Activated T-cell treated with anti-CD3 and anti-CD28 coated beads for 24 hours (primary cell): ENCODE measurements at places on chromosomes 5 and 9.

- no peak for DNase-seq
Measured at GRCh38 chr9:77648234-77649108, at the start of gene GNA14. GNA14 (minus strand) TSS chr9:77648322; CDS start chr9:77647793, 529 bp downstream.

GRCh38 chr9:87263291-87263690, 234.4 kb upstream of the DAPK1 start:
- DNase-seq: no peak

DNA sequence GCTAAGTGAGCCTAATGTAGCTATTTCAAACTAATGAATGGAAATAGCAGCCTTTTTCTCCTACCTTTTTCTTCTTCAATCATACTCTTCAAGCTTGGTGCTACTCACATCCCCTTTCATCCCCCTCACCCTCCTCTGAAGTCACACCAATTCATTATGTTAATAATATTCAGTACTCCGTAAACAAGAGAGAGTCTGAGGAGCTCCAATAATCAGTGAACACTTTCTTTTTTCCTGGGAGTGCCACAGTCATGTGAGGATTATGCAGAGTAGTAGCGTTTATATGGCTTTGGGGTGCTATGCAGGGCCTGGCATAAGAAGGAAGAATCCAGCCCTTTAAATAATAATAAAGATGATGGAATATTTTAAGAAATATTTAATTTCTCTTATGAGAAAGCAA, 354.3 kb upstream of the CTNND2 start:
- no peak for DNase-seq

DNA sequence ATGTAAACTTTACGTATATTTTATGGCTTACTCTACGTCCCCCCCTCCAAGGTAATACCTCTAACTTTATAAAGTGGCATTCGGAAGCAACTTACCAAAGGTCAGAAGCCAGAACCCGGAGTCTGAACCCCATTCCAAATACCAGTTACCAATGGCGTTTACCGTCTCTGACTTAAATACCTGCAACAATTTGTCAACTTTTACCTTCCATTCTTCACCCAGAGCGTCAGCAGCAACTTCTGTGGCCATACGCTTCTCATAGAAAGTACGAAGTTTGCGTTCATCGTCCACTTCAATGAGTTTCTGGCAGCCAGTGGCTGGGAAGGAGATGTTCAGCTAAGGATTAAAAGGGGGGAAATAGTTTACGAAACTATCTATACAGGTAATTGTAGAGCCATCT, 753 bp downstream of the RPS6 start:
- no peak for DNase-seq

- no peak for DNase-seq
Measured at GRCh38 chr5:173333925-173334661, 5.9 kb upstream of the STC2 start.

GRCh38 chr9:105244734-105245028, 230 bp downstream of the SLC44A1 start:
- DNase-seq: no peak

DNA sequence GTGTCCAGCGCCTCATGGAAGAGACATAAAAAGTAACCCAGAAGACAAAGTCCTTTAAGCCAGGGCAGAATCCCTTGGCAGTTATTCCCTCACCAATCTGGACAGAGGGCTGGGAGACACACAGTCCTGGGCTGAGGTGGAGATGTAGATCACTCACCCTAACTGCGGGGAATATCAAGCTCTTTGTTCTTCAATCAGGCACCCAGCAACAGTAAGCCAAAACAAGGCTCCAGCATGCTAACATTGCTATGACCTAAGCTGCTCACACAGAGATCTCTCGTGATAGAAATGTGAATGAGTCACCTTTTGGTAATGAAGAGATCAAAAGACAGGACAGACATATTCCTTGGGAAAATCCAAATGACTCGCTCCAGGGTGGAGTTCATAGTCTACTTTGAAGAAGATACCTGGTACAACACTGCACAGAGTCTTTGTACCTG, 101.3 kb downstream of the FBN2 start:
- DNase-seq: no peak

GRCh38 chr9:27453860-27454553, 70.1 kb upstream of the IFNK start:
- DNase-seq: no peak

DNA sequence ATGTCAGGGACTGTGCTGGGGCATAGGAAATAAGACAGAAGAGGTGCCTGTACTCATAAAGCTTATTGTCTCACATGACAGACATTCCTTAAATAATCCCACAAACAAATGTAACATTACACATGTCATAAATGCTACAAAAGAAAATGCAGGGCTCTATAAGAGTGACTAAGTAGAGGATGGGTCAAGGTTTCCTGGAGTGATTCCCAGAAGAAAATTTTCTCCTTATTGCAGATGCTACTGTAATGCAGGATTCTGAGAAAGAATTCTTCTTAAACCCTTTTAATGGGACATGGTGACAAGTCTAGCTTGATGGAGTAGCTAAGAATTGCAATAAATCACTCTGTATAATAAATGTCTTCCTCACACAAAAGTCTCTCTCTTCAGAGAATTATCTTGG, 55.7 kb downstream of the SH3TC2 start:
- no peak for DNase-seq

GRCh38 chr9:136091582-136092352, 3.3 kb downstream of the NACC2 start:
- no peak for DNase-seq

- no peak for DNase-seq
Measured at GRCh38 chr5:84438456-84438855, 53.8 kb upstream of the EDIL3 start.

DNA sequence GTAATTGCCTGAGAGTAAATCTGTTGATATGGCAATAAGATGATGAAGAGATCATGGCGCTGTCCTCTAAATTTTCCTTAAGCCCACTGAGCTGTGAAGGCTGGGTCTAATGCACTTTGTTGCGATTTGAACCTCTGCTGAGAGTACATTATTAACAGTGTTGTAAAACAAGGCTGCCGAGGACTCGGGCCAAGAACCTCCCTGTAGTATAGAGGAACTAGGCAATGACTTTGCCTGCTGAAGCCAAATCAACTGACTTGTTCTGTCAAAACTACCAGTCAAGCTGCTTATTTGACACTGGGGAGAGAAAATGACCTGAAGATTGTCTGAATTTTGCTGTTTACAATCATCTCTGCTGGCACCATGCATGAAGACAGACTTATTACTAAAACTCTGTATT, 1154.7 kb downstream of the DTWD2 start:
- no peak for DNase-seq

DNA sequence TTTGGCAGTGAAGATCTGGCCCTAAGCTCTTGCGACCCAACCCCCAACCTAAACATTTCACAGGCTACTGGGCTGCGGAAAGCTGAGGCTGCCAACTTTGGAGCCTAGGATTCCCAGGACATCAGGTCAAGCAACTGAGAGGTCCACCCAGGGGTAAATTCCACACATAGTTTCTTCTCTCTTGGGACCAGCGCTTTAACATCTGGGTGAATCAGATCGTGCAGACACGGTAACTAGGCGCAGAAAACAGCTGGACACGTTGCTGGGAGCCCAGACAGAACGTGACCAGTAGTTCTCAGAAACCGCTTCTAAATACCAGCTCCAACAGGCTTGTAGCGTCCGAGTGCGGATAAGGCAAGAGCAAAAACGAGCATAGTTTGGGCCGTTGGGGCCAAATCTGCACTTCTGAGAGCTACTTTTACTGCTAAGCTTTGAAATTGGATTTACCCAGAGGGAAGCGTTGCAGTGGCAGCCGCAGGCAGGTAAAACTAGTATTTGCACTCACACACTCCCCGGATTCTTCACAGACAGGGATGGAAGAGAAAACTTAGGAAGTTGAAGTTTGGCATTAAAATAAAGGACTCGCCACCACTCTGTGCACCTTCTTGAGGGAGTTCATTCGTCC, 11.8 kb downstream of the ITGA1 start:
- no peak for DNase-seq

DNA sequence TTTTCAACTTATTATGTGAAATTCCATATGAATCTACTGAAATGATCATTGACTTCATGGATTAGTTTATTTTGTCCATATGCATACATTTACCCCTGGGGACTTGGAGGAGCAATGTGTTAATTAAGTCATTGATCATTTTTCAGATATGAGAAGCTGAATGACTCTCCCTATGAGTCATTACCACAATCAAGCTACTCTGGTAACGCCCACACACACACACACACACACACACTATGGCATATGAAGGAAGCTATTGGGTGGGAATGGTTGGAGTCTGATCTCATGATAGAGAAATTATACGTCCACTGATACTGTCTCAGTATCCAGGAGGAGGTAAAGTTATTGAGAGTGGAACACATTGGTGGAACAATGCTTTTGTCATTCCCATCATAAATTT, 528.9 kb downstream of the AGTPBP1 start:
- no peak for DNase-seq

DNA sequence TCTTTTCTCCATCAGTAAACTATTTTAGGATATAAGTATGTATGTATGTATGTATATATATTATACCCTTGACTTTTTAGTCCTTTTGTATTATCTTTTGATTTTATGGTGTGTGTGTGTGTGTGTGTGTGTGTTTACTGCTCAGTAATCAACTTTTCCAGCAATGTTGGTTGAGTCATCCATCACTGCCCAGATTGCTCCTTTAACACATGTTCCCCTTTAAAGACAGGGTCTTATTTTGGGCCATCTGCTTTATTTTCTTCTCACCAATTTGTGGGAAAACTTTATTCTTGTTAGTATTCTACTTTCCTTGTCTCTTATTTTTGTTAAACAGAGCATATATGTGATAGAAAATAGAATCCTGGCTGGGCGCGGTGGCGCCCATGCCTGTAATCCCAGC, 28.1 kb downstream of the ANKRD33B start:
- DNase-seq: no peak

- DNase-seq: no peak
Measured at GRCh38 chr5:160788102-160788660, 63.8 kb downstream of the ATP10B start.

GRCh38 chr5:63931836-63932235, 30.4 kb downstream of the HTR1A start:
- DNase-seq: no peak

DNA sequence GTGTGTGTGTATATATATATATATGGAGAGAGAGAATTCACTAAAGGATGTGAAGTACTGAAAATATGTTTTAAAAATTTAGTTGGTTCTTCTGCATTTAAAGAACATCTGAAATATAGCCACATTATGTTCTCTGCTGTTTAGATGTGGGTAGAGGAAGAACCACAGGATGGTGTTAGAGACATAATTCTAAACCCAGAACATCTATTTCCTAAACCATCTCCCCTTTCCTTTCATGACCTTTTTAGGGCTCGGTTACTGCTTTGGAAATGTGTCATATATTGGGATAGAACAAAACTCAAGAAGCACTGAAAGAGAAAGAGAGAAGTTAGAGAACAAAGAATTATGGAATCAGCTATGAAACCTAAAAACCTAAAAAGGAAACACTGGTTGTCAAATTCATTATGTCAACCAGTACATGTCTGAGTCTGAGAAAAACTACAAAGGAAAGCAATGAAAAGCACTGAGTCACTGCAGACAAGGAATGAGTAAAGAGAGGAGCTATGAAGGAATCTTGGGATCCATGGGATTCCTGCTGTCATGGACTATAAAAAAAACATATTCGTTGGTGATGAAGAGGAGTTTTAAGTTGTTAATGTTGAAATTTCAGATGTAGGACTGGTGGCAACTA, 28.4 kb downstream of the SLC12A2 start:
- no peak for DNase-seq

DNA sequence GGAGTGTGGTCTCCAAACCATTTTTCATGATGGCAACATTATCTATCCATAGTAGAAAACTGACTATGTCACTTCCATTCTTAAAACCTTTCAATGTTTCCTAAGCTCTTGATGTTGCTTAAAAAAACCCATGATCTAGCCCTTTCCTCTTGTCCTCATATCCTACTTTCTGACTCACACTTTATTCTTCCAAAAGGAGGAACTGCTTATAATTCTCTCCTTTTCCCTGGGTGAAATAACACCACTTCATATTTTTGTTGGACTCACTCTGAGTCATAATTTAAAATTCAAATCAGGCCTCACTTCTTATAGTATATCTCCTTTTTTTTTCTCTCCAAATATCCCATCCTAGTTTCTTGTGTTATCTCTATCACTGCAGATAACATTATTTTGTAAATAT, 513.9 kb downstream of the MAN2A1 start:
- no peak for DNase-seq

DNA sequence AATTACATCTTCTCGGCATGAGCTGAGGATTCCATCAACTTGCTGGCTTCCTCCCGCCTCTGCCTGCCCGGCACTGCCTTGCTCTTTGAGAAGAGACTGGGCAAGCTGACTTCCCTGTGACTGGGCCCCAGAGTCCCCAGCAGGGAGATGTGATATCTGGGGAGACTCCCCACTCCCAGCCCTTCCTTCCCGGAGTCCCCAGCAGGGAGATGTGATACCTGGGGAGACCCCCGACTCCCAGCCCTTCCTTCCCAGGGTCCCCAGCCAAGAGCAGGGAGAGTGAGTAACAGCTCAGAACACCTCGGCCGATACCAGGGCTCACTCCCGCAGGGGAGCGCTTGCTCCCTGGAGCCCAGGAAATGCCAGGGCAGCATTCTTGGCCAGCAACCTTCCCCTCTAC, 90.1 kb upstream of the NEURL1B start:
- no peak for DNase-seq

GRCh38 chr5:141978389-141978788, 9.5 kb downstream of the RNF14 start:
- DNase-seq: no peak

- DNase-seq: no peak
Measured at GRCh38 chr9:3827175-3827574, 301.4 kb upstream of the RFX3 start.

- DNase-seq: no peak
Measured at GRCh38 chr9:129995409-129996160, 47.4 kb downstream of the FNBP1 start.

- DNase-seq: no peak
Measured at GRCh38 chr9:121651295-121652020, at the start of gene DAB2IP. DAB2IP (plus strand) TSS chr9:121651634; CDS start chr9:121651776, 142 bp downstream.

GRCh38 chr5:120769312-120769872, 305.3 kb downstream of the PRR16 start:
- DNase-seq: no peak

DNA sequence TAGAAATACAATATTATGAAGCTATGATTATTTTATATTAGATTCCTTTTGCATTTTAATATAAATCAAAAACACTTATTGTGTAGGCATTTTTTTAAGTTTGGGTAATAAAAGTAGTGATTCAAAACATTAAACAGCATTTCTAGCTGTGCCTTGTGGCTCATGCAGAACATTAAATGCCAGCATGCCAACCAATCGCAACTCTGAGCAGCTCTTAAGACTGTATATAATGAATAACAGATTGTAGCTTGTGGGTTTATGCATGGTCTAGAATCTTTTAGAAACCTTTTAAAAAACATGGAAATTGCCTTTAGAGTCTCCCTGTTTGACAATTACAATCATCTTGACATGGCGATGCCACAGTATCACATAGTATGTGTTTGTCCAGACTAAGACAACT, 903.8 kb downstream of the EFNA5 start:
- DNase-seq: no peak
